ENCODE measurements at places on chromosomes 5 and 9.

DNA sequence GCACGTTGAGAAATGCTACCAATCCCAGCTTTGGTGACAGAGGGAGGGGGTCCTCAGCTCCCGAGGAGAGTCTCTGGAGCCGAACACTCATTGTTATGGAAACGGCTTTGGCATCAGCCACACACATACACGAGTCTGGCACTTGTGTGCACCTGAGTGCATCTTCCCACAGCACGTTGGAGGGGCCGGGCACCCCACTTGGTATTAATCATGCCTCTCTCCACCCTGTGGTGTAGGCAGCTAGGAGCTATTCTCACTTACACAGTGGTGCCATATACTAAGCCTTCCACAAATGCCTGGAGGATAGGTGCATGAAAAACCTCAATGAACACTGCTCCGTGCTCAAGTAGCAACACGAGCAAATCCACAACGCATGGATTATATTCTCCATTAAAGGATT is 133.9 kb upstream of the PANK3 start:
- no peak for DNase-seq

GRCh38 chr5:139138809-139139208 is 59.4 kb downstream of the SIL1 start:
- no peak for DNase-seq

GRCh38 chr5:122180863-122181548 is 51.7 kb downstream of the ZNF474 start:
- no peak for DNase-seq

- no peak for DNase-seq
Measured at GRCh38 chr9:2559192-2560152, 62.1 kb upstream of the VLDLR start.

All from stimulated activated naive CD8-positive, alpha-beta T cell treated with anti-CD3 and anti-CD28 coated beads, Interleukin-15, Interleukin-2, amounts not matched to agents 100 U/mL and 50 U/mL, for 24 hours (primary cell).